ENCODE measurements at places on chromosomes 5 and 9. TPM values are rescaled to one million over a fixed set of nuclear protein-coding genes. Genes with fewer than 3 reads are reported as not detected.

DNA sequence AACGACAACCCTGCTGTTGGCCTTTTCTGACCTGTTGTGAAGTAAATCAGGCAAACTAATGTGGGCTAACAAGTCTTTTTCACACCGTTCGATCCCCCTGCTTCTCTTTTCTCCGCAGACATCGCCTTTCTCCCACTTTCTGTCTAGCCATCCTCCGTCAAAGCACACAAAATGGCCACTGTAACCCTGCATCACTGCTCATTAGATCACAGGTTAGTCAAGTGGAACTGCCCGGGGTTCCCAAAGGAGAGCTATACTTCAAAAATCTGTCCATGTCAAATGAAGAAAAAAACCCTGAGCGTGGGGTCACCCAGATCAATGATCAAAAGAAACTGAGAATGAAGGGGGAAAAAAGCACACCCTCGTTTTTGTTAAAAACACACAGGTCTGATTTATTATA lies 212.1 kb downstream of the ARL15 start:
- no peak for DNase-seq

DNA sequence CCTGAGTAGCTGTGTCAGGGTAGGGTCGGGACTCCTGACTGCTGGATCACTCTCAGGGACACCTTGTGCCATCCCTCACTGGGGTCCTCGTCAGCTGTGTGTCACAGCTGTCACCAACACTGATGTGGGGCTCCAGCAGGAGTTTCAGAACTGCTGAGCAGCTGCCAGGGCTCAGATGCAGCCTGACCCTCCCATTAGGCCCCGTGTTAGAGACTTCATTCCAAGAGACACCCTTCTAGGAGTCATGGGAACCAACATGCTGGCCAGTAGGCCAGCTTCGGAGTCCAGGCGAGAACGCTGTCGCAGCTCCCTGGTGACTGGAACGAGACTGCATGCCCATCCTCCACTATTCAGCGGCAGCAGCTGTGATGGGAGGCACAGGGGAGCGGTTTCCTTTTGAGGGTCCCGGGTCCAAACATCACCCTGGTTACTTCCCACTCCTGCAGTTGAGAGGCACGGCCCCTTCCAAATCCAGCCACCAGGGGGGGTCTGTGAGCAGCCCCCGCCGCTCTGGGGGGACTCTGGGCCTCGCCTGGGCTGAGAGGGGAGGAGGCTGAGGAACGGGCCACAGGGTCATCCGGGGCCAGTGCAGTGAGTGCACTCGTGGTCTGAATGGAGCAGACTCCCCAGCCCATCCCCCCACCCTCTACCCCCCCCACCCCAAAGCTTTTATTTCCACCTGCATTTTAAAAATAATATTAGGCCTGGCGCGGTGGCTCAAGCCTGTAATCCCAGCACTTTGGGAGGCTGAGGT lies 12.6 kb upstream of the TCF7 start:
- peak; percentile 67 for DNase-seq

The CBY3 gene
- not detected for total RNA-seq

DNA sequence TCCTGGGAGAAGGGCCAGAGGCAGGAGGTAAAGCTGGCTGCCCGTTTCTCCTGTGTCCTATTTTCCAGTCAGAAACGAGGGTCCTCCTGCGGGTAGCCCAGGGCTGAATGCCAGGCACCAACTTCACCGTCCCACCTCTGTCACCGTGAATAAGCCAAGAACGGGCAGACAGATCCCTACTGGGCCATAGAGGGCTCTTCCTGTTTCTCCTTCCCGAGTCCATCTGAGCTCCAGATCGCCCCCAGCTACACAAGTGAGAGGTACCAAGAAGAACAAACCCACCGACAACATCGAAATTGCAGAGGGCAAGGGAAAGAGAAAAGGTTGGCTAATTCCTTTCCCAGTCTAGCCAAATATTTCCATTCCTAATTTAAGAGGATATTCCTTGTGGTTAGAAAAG lies 93.7 kb downstream of the SPOCK1 start:
- DNase-seq: no peak

Data from dermis blood vessel endothelial cell (primary cell).